HT-29 (cell line): ENCODE measurements at places on chromosomes 4 and X. TPM values are rescaled to one million over a fixed set of nuclear protein-coding genes. Genes with fewer than 3 reads are reported as not detected.

Gene SH2D1A
- not detected in 2 replicates for total RNA-seq

Gene MAGEA3
- 9.1 and 10.0 TPM in 2 replicates for total RNA-seq

GRCh38 chr4:183485411-183486160 is 19.3 kb upstream of the ING2 start:
- DNase-seq, result no peak

DNA sequence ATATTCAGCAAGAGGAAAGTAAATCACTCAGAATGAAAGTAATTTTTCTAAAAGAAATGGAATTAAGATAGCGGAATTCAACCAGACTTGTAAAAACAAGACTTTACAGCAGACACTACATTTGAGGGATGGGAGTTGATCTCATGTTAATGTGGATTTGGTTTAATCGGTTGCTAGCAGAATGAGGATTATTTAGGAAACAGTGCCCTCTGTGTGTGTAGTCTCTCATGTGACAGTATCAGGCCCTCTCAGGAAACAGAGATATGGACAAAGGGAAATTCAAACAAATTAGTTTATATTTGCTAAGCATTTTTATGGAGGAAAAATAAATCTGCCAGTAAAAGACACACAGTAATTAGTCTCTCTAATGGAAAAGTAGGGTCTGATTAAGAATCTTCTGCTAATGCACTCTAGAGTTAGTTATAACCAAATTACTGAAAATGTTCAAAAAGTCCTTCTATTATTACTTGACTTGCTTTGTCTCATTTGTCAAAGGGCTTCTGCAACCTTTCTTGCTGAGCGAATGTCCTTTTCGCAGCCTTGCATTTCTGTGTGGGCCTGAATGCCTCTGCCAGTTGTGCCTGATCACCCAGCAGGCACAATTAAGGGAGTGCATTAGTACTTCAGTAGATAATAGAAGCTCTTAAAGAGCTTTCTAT is 1282.3 kb upstream of the TENM3 start:
- DNase-seq, result no peak

- peak; percentile 46 for DNase-seq
Measured at GRCh38 chr4:52659722-52660261, 691 bp upstream of the USP46 start.

- no peak for DNase-seq
Measured at GRCh38 chrX:63426519-63426918, 75.4 kb upstream of the SPIN4 start.

Gene MAP3K15
- 0.26 TPM in 1 of 2 replicates, not detected in the other for total RNA-seq

- no peak for DNase-seq
Measured at GRCh38 chr4:69493515-69493914, 2.2 kb downstream of the UGT2B4 start.

GRCh38 chr4:164192844-164193243 is 561.1 kb upstream of the SMIM31 start:
- DNase-seq, result no peak

DNA sequence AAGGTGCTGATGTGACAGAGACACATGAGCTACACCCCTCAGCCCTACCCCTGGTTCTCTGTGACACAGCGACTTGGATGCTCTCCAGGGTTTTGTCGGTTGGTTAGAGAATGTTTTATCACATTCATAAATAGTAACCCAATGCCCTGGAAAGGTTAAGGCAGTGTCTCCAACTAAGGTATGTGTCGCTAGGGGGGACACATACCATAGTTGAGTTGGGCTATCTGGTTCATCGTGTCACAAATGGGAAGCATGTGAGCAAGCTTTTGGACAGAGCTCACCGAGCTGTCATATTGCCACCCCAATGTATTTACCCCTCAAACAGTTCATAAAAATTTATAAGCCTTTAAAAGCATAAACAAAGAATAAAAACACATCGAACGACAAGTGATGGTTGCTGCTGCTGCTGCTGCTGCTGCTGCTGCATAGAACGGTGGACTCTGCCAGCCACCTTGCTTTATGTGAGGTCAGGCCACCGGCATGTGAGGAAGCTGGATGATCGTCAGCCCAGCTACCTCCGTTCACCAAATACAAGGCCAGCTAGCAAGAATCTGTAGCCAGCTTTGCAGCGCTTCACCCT is 55.9 kb downstream of the STOX2 start:
- DNase-seq, result no peak

GRCh38 chr4:76952656-76953582 is 3.4 kb downstream of the SEPTIN11 start:
- DNase-seq, result no peak

DNA sequence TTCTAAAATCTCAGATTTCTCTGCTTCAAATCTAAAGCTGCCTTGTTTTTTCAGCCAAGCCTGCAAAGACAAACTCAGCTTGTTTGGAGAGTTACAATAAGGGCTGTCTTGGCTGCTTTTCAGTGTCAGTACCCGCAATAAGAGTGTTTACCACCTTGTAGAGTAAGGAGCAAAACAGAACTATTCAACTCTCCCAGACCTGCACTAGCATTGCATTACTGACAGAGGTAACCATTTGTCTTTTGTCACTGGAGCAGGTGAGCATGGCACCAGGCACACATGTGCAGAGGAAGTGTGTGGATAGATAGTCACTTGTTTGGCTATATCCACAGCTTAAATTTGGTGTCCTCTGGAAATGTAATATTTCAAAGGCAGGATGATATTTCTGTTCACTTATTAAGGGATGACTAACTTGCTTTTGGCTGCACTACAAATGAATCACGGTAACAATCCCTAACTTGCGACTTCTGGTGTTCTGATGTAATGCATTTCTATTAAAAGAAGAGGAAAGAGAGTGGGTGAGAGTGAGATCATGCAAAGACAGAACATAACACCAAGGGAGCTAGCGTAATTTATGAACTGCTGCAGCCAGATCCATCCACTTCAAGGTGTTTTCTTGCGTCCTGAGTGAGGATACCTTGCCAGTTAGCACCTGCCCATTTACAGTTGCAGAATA is 38.6 kb downstream of the PTCHD1 start:
- DNase-seq, result no peak

Gene ERCC6L
- total RNA-seq, result 3.8 and 5.5 TPM in 2 replicates

- no peak for DNase-seq
Measured at GRCh38 chr4:26120098-26120825, 200.6 kb upstream of the RBPJ start.

DNA sequence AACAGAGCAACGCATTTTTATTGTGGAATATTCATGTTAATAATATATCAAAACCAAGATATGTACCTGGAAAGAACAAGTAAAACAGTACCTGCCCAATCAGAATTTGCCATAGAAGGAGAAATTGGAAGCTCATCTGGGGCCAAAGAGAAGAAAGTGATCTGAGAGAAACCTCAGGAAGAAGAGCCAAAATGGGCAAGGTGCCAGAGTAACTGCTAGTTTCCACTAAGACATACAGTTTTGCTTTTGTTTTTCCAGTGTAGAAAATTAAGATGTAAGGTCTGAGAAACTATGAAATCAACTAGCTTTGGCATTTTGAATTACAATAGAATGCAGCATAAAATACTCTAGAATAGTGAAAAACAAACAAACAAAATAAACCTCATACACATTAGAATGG is 2201.2 kb downstream of the ARAP2 start:
- no peak for DNase-seq

GRCh38 chr4:187366530-187366929 is 629.0 kb upstream of the ZFP42 start:
- DNase-seq, result no peak

DNA sequence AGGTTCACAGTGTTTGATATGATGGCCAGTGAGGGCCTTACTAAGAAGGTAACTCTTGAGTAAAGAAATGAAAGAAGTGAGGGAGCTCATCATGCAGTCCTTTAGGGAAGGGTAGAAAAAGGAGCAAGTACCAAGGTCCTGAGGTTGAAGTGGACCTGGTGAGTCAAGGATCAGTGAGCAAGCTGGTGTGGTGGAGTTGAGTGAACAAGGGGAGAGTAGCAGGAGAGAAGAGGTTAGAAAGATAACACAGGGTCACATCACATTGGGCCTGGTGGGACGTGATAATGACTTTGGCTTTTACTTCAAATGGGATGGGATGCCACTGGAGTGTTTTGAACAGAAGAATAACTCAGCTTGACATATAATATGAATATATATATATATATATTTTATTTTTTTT is 44.7 kb downstream of the OSTC start:
- DNase-seq, result no peak

Gene ADAMTS3
- total RNA-seq, result not detected in 2 replicates

Gene TGIF2LX
- not detected in 2 replicates for total RNA-seq
